ENCODE measurements at places on chromosomes 6 and 20.

GRCh38 chr6:113031591-113032238, 684.6 kb downstream of the RFPL4B start:
- H3K27ac ChIP-seq: no peak overlapping the region
- H3K27me3 ChIP-seq: no peaks in the 10 kb centered on the region
- H3K36me3 ChIP-seq: no peaks in the 10 kb centered on the region
- DNase-seq: no peak
- H3K4me3 ChIP-seq: no peak overlapping the region
- no peaks in the 10 kb centered on the region for H3K4me1 ChIP-seq

DNA sequence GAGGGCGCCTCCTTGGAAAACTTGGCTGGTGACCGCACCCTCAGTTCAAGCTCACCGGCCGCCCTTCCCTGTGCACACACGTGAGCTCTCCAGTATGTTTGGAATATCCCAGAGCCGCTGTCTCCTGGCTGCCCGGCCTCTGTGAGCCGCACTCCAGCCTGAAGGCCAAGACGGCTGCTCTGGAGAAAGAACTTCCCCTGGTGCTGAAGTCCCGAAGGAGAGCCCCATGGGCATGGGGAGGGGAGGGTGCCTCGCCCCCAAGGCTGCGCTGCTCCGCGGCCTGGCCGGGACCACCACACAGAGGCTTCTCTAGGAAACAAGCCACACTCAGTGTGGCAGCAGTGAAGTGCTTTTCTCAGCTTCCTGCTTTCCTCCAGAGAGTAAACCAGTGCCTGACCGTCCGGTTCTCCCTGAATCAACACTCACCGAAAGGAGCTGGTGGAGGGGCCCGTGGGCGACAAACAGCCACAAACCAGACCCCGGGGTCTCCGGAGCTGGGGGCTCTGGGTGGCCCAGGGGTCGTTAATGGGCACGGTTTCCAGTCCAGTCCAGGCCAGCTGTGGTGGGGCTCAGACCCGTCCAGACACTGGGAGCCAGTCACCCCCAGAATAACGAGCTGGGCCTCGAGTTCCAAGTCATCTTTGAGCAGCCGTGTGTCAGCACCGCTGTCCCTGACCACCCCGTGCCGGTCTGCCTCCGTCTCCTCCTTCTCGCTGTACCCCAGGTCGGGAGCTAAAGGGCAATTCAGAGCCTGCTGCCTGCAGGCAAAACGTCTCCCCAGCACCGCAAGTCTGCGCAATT, 87.4 kb upstream of the BHLHE23 start:
- H3K4me3 ChIP-seq: no peak overlapping the region
- peaks cover 4% of the 10 kb centered on the region for H3K27me3 ChIP-seq
- no peaks in the 10 kb centered on the region for H3K4me1 ChIP-seq
- H3K27ac ChIP-seq: no peak overlapping the region
- peak; percentile 16 for DNase-seq

GRCh38 chr20:35604449-35604747, 11.2 kb upstream of the SPAG4 start:
- peaks cover 24% of the 10 kb centered on the region for H3K27me3 ChIP-seq
- no peak for DNase-seq
- no peak overlapping the region for H3K4me3 ChIP-seq

GRCh38 chr20:57448764-57449354, 57.7 kb downstream of the RBM38 start:
- no peak overlapping the region for H3K4me3 ChIP-seq
- no peak for DNase-seq
- no peaks in the 10 kb centered on the region for H3K36me3 ChIP-seq
- H3K27ac ChIP-seq: no peak overlapping the region
- H3K27me3 ChIP-seq: peaks cover 18% of the 10 kb centered on the region

All from activated naive CD8-positive, alpha-beta T cell treated with anti-CD3 and anti-CD28 coated beads, Interleukin-2, amount 10 ng/mL, durations not matched to agents 7 days and 5 days (primary cell).